ENCODE measurements at places on chromosomes 12 and 14. TPM values are rescaled to one million over a fixed set of nuclear protein-coding genes. Genes with fewer than 3 reads are reported as not detected.

DNAI7 gene
- total RNA-seq = 2.5 TPM

LRTM2 gene
- total RNA-seq = 8.1 TPM

SERPINA12 gene
- not detected for total RNA-seq

ACOT6 gene
- not detected for total RNA-seq

PLCZ1 gene
- not detected for total RNA-seq

AQP2 gene
- total RNA-seq = not detected

FAM234B gene
- total RNA-seq = 53.8 TPM

GPRC5A gene
- total RNA-seq = 0.31 TPM

GPR84 gene
- not detected for total RNA-seq

ART4 gene
- total RNA-seq = not detected

SERPINA5 gene
- total RNA-seq = not detected

ITGB7 gene
- total RNA-seq = not detected

SERPINA10 gene
- not detected for total RNA-seq

KCNJ8 gene
- 4.4 TPM for total RNA-seq
